ENCODE measurements at places on chromosomes 16 and 17.
A peak's percentile ranks its signal among the peaks of the same experiment; 100 is the strongest.

DNA sequence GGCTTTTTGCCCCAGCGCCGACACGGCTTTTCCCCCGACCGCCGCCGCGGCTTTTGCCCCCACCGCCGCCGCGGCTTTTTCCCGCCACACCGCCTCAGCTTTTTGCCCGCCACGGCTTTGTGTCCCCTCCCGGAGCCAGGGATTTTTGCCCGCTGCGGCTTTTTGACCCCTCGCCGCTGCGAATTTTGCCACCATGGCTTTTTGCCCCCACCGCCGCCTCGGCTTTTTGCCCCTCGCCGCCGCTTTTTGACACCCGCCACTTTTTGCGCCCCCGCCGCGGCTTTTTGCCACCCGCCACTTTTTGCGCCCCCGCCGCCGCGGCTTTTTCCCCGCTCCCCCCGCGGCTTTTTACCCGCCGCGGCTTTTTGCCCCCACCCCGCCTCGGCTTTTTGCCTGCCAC, 1342.5 kb downstream of the TP53TG3F start:
- DNase-seq = no peak

GRCh38 chr16:17173281-17173680, 297.5 kb downstream of the XYLT1 start:
- DNase-seq = no peak

DNA sequence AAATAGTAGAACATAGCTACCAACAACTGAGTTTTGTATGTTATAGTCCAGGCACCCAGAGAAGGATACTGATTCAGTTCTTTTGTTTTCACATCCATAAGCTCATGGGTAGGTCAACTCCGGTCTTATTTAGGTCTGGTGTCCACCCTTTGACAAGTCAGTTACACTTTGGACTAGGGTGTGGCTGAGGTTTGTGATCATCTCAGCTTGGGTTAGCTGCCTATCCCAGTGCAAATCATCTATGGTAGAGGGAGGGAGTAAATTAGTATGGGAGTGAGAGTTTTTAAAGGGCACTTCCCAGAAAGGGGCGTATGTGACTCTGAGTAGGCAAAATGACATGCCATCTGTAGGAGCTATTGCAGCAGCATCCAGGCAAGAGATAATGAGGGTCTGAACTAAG, 66.1 kb downstream of the TANC2 start:
- no peak for DNase-seq

- no peak for DNase-seq
Measured at GRCh38 chr17:79160980-79161636, 86.5 kb downstream of the ENGASE start.

- DNase-seq = no peak
Measured at GRCh38 chr17:5680766-5681165, 96.5 kb upstream of the NLRP1 start.

- peak; percentile 47 for DNase-seq
Measured at GRCh38 chr17:59837308-59838051, 55.3 kb downstream of the TUBD1 start.

DNA sequence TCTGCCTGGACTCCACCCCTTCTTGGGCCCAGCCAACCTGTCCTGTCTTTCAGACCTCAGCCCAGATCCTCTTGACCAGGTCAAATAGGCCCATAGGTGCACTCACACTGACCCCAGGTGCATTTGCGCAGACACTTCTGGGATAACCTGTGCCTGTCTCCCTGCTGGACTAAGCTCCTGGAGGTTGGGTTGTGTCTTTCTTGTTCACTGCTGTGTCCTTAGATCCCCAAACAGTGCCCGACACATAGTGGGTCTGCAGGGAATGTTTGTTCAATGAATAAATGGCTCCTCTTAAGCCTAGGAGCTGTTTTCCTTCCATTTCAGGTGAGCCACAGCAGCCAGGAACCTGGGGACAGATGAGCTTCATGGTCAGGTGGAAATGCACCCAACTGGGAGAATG, 48.9 kb downstream of the NLRP1 start:
- DNase-seq = no peak

- no peak for DNase-seq
Measured at GRCh38 chr17:77480509-77481215, 339.9 kb downstream of the SEC14L1 start.

DNA sequence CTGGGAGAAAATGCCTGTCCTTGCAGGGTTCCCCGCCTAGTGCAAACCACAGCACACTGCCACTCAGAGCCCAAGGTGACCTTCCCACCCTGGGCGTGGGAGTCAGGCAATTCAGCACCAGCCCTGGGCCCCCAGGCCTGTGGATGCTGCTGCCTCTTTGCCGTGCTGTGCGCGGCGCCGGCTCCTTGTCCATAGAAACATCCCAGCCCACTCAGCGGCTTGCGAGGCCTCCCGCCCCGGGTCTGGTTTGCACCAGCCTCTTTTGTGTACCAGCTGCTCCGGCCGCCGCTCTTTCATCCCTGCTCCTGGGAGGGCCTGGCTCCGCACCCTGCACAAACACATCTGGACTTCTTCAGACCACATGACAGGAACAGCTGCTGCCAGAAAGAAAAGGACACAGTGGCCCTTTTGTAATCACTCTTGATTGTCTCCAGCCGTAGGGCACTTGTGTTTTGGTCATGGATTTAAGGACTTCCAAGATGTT, 75.4 kb upstream of the SDK2 start:
- no peak for DNase-seq

DNA sequence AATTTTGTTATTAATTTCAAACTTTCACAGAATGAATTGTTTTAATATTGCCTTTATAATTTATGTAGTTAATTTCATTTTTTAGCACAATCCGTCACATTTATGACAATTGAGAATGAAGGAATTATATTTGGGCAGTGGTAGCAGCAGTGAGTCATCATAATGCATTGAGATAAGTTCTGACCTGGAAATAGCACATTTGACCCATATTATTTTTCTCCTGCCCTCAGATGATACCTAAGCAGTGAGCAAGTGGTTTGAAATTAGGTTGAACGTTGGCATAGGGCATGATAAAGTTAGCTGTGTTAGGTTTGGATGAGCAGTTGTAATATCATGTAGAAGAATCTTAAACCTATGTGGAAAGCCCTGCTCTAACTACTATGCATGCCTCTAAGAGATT, 1431.3 kb upstream of the CDH8 start:
- DNase-seq = no peak

- no peak for DNase-seq
Measured at GRCh38 chr17:5877366-5877765, 192.8 kb upstream of the WSCD1 start.

- DNase-seq = no peak
Measured at GRCh38 chr17:12667299-12667958, 1.7 kb downstream of the MYOCD start.

DNA sequence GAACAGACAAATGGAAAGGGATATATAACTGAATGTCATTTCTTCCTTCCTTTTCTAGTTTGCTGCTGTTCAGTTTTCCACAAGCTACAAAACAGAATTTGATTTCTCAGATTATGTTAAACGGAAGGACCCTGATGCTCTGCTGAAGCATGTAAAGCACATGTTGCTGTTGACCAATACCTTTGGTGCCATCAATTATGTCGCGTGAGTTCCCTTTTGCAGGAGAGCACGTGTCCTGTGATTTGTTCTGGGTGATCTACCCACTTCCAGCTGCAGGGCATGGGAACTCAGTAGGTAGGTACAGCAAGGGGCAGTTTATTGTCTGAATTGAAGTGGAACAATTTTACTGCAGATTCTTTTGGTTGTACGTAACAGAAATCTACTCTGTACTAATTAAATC, 8.8 kb downstream of the ITGAL start:
- no peak for DNase-seq

DNA sequence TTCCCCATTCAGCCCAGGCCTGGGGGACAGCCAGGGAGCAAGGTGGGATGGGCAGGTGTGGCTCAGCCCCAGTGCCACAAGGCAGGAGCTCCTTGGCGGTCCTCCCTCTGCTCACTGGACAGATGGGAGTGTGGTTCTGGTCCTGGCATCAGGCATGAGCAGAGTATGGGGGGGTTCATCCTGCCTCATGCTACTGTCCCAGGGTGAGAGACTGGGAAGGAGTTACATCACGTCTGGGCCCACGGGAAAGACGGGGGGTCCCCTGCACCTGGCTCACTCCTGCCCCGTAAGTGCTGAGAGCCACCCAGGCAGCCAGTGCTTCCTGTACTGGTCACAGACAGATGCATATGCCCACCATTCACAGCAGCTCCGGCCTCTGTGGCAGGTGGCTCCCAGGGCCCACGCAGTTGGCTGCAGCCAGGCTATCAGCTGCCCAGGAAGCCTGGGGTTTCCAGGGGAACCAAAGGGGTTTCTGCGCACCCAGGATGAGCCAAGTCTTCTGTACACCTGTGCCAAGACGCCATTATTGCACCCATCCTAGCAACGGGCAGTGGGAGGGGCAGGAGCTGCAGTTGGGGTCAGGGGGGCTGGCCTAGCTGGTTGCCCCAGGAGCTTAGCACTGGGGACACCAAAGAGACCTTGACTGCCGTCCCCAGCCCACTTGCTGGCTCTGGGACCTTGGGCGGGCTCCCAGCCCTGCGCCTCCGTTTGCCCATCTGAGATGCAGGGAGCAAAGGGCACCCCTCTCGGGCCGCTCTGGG, 1.9 kb downstream of the BAIAP3 start:
- no peak for DNase-seq
